AG09309 (cell line): ENCODE measurements at places on chromosomes 3 and 15.
A peak's percentile ranks its signal among the peaks of the same experiment; 100 is the strongest.

DNA sequence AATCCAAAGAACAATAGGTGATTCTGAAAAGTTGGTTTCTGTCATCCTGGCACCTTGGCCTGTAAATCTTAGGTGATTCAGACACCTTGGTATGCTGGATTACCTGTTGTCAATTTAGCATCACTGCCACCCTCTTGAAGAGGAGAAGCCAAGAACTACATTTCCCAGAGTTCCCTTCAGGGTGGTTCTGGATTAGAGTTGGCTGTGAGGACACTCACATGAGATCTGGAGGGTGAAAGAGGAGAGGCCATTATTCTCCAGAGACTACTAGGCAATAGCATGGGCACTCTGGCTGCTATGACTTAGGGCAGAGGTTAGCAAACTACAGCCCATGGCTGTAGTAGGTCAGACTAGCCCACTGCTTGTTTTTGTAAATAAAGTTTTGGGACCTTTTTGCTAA, 41.7 kb upstream of the CORO2B start:
- DNase-seq: no peak

DNA sequence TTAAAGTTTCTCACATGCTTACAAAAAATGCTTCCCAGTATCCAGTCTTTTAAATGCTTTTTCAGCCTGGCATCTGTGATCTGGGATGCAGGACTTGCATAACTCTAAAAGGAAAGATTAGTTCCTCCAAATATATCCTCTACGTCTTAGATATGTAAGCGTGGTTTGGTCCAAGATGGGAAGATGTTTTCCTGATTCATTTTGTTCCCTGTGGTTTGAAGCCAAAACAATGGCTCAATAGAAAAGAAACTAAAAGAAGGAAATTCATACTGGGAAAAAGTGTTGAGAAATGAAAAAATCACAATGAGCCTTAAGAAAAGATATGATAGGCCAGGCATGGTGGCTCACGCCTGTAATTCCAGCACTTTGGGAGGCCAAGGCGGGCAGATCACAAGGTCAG, 1002.8 kb downstream of the NAALADL2 start:
- DNase-seq: no peak

DNA sequence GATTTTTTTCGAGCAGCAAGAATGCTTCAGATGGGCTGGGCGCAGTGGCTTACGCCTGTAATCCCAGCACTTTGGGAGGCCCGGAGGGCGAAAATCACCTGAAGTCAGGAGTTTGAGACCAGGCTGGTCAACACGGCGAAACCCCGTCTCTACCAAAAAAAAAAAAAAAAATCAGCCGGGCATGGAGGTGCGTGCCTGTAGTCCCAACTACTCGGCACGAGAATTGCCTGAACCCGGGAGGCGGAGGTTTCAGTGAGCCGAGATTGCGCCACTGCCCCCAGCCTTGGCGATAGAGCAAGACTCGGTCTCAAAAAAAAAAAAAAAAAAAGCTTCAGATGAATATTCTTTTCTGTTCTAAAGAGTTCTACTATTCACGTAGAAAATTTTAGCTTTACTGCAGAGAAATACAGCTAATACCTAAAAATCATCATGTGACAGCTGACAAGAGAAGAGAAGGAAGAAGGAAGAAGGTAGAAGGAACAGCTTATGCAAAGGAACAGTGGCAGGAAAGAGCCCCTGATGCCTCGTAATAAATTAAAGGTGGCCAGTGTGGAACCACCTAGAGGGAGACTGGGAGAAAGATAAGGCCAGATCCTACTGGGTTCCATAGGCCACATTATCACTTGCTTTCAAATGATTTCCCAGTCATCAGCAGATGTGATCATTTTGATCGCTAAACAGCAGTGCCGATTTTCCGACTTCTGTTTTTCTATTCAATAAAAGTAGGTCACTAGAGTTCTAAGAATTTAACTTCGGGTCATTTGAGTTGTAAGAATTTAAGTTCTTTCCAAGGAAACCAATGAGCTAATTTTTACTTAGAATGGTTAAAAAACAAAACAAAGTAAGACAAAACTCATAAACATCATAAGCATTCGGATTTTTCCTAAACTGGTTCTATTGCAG, 1.5 kb downstream of the CMTM6 start:
- no peak for DNase-seq

DNA sequence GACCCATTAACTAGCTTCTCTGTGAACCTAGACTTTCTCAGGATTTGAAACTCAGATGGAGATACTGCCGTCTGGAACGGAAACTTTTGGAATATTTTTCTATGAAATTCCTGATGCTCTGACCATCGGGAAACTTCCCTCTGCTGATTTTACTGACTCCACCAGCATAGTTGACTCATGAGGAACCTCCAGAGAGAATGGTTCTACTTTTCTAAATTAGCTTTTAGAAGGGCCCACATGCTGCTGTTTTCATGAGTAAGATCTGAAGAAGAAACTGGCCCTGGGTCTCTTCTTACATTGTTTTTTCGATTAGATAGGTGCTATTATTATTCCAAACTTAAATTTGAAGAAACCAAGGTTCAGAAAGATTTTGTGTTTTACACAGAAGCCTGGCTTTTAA, 326.3 kb upstream of the NR2E3 start:
- DNase-seq: no peak

DNA sequence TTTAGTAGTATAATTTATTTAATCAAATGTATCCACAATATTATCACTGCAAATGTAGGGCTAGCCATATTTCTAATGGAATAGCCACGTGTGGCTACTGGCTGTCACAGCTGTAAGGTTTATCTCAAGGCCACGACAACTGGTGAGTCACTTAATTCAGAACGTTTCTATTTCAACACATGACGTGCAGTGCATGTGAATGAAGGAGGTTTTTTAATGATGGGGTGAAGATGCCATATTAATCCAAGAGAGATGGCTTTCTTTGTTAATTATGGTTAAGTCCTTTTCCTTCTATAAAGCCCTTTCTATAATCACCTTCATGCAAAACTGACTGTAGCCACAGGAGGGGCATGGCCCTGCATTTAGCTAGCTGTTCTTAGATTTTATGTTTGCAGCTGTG, 212.0 kb downstream of the FEZF2 start:
- DNase-seq: no peak

DNA sequence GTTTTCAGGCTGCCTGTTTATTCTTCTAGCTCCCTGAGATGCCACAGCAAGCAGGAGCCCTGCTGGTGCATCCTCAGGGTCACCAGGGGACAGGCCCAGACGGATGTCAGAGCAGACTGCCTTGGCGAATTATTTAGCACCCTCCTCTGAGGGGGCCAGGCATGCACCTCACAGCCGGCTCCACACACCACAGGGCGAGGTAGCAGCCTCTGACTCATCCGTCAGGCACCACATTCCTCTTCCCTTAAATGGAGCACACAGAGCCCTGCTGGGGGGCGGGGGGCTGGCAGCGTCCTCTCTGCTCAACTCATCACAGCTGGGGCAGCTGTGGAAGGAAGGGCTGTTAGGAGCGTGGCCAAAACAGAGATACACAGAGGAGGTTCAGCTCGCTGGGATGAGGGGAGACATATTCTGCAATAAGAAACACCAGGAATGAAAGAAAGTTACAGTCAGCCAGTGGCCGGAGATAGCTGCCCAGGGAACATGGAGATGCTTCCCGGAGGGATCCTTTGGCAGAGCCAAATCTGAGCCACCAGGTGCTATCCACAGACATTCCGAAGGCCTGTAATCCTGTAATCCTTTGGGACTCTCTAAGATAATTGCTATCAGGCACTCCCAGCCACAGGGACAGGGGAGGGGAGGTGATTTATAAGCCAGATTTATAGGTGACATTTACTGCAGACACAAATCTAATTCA, 13.9 kb upstream of the PRICKLE2 start:
- DNase-seq: peak; percentile 87

DNA sequence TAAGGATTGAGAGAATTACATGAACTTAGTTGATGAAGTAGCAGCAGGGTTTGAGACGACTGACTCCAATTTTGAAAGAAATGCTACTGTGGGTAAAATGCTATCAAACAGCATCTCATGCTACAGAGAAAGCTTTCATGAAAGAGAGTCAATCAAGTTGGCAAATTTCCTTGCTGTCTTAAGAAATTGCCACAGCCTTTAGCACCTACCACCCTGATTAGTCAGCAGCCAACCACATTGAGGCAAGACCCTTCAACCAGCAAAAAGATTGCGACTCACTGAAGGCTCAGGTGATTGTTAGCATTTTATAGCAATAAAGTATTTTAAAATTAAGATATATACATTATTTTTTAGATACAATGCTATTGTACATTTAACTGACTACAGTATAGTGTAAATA, 80.9 kb downstream of the RAP2B start:
- no peak for DNase-seq

DNA sequence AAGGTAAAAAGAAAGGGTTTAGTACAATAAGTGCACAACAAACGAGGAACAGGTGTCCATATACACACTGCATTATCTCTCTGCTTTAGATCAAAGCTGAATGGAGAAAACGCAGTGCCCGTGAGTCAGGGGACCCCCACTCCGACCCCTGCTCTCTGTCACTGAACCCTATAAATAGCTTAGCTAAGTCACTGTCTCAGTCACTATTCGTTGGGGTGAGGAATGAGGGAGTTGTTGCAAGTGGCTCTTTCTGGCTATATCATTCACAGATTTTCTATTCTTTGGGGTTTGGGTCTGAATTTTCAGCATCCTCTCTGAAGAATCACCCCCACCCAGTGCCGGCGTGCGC, 458 bp upstream of the STAC start:
- DNase-seq: no peak

- DNase-seq: no peak
These were observed 6.9 kb downstream of the CXCR6 start for GRCh38 chr3:45950131-45950530.

DNA sequence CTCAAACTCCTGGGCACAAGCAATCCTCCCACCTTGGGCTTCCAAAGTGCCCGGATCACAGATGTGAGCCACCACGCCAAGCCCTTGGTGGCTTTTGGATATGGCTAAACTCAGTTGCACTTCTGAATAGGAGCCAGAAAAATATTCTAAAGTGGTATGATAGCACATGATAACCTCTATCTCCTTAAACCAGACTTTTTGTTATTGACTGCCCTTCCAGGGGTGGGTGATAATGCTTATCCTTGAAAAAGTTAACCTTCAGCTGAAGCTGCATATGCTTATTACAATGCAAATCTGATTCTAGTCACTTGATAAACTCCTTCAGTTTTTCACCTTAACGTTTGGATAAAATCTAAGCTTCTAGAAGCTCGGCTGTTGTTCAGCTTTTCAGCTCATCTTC, 6.3 kb downstream of the CCNB2 start:
- DNase-seq: no peak

GRCh38 chr15:100809587-100809986, 70.0 kb upstream of the ALDH1A3 start:
- no peak for DNase-seq

DNA sequence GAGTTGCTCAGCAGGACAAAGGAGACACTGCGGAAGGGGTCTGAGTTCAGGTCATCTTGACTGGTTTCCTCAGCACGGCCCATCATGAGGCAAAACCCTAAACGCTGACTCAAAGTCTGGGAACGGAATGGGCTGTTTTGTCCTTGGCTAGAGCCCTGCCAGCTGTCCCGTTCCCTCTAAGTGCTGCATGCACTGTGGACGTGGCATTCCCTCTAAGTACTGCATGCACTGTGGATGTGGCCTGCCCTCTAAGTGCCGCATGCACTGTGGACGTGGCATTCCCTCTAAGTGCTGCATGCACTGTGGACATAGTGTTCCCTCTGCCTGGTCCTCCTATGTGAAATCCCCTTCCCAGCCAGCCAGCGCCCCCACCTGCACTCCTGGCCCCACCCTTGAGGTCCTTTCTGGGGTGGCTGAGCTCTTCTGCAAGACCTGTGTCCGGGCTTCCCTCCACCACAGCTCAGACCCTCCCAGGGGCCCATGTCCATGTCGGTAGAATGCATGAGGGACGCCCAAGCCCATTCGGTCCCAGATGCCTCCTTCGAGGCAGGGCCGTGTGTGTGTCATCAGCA, 36.7 kb downstream of the TM2D3 start:
- peak; percentile 17 for DNase-seq

- no peak for DNase-seq
These were observed 66.7 kb upstream of the STXBP5L start for GRCh38 chr3:120841264-120841663.

DNA sequence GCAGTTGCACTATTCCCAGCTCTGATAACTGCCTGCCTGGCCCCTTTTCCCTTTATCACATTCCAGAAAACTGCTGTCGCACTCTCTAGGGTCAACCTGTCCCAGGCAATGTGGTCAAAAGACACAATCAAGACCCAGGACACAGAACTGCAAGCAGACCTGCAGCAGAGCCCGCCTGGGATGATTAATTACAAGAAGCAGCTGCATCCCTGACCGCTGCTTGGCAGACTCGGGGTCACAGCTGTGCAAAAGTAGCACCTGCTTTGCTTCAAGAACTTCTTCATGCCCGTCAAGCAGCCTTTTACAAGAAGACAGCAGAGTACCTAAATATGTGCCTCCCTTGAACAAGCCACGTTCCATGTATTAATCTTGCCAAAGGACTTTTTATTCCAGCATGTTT, 120.0 kb upstream of the ST8SIA2 start:
- no peak for DNase-seq

GRCh38 chr15:87653646-87654045, 602.9 kb downstream of the NTRK3 start:
- DNase-seq: no peak

DNA sequence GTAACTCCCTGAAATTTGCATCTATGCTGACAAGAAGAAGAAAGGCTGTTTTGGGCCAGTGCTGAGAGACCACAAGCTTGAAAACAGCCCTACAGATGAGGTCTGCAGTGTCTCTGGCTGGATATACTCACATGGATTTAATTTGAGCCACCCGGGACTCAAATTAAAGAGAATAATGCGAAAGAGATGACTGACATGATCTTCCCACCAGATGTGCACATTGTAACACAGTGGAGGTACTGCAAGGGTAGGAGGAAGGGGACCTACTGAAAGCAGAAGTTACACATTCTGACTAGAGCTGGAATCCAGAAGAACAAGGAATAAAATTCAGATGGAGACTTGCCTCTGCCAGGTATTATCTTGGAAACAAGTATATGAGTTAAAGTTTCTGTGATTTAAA, 728.3 kb upstream of the SGO1 start:
- DNase-seq: no peak

DNA sequence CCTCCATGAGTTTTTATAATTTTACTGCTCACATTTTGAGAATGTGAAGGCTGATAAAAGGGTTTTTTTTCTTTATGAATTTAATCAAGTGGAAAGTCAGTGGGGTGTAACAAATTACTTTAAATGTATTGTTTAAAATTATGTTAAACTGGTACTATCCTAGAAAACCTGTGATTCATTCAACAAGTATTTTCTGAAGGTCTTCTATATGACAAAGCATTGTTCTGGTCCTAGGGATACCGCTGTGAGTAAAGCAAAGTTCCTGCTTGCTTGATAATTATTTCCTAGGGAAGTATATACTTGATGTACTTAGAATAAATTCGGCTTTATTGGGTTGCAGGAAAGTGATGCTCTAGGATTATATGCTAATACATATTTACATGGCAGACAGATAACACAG, 152.8 kb upstream of the GOLGA6L4 start:
- no peak for DNase-seq

GRCh38 chr3:111598552-111598951, 3.4 kb upstream of the ZBED2 start:
- no peak for DNase-seq

- DNase-seq: no peak
These were observed 154.2 kb upstream of the KCNMB2 start for GRCh38 chr3:178381971-178382448.
